ENCODE measurements at places on chromosomes 12 and 14.

- DNase-seq = no peak
Observed at GRCh38 chr14:53367644-53368026, 214.5 kb upstream of the DDHD1 start.

- DNase-seq = no peak
Observed at GRCh38 chr12:68447797-68448260, 115.7 kb upstream of the MDM1 start.

GRCh38 chr14:102920273-102920997 lies 2.0 kb upstream of the AMN start:
- DNase-seq = no peak

DNA sequence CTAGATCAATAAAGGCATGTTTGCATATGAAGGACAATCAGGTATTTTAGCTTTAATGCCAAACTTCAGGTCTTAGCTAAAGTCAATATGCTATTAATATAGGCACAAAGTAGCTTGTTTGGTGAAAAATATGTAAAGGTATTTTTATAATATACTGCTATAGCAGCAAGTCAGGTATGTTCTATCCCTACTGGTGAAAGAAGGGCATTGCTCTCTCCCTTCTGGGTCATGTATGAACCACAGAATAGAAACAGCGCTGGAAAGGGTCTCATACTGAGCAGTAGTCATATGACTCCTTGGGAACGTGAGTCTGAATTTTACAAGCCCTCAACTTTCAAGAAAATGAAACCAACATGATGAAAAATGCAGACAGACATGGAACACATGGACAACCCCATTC lies 314.6 kb downstream of the GRIN2B start:
- DNase-seq = no peak

DNA sequence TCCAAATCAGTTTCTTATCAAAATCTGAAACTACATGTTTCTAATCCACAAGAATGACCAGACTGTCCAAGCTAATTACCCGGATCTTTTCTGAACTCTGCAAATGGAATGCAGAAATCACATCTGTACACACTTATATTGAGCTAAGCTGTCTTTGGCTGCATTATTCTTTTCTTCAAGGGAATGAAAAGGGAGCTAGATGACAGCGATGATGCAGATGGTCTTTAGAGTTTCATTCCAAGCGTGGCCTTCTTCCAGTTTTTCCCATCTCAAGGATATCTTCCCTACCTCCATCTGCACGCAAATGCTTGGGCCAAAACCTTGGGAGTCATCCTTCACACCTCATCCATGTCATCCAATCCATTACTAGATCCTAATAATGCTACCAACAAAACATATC lies 12.6 kb downstream of the KCNH5 start:
- DNase-seq = no peak

DNA sequence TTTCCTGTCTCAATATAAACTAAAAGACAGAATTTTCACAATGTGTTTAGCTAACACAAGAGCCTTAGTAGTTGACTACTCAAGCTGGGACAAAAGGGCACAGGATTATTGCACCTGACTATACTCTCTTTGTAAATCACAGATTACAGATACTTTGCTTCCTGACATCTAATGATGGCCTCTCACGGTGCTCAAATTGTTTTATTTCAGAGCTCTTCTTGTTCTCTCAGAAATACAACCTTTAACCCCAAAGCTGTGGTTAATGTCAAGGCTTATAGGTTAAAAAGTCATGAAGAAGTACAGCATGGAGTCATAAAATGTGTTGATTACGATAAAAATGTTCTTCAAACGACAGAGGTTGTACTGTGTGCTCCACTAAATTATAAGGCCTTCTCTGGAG lies 89.9 kb upstream of the CPNE8 start:
- DNase-seq = no peak

Data from H9 (cell line).